ENCODE measurements at places on chromosomes 1 and 21.

- DNase-seq = no peak
Measured at GRCh38 chr1:22379566-22379965, 72.1 kb upstream of the ZBTB40 start.

DNA sequence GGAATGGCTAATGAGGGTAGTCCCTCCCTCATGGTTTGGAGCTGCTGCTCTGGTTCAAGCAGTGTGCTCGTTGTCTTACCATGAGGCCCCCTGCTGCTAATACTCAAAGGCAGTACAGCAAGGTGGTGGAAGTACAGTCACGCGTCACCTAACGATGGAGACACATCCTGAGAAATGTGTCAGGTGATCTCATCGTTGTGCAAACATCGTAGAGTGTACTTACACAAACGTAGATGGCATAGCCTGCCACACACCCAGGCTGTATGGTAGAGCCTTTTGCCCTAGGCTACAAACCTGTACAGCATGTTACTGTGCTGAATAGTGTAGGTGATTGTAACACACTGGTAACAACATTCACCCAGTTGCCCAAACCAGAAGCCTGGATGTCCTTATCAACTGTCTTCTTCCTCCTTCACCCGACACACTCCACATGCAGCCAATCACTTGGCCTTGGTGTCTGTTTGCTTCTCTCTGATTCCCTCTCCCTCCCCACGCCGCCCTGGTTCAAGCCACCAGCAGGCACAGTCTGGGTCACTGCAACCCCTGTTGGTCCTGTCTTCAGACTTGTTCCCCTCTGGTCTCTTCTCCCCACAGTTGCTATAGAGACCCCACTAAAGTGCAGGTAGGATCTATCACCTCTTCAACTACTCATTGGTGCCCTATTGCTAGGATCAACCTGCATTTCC, 6.0 kb upstream of the KCNA2 start:
- DNase-seq = no peak

- no peak for DNase-seq
Measured at GRCh38 chr1:111227434-111227833, at the start of gene CHI3L2. TSS of gene CHI3L2 (plus strand) at chr1:111227713. CDS start at chr1:111227730, 17 bp downstream.

DNA sequence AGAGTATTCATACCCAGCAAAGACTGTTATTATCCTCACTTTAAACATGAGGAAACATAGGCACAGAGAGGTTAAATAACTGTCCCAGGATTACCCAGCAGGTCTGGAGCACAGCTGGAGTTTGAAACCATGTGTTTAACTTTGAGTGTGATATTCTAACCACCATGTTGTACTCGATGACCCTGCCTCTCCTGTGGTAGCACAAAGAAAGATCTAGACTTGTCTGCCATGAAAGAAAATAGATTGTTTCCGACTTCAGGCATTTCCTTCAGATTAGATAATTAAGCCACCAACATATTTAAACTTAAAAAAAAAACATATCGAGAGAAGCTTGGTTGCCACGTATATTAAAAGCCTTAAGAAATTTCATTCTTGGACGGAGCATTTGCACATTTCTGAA, 104.6 kb upstream of the RUNX1 start:
- no peak for DNase-seq

- no peak for DNase-seq
Measured at GRCh38 chr1:62271134-62271533, 48.1 kb downstream of the KANK4 start.

- no peak for DNase-seq
Measured at GRCh38 chr1:221162939-221163338, 283.7 kb downstream of the HLX start.

- no peak for DNase-seq
Measured at GRCh38 chr21:43191971-43192370, 23.2 kb downstream of the CRYAA start.

- no peak for DNase-seq
Measured at GRCh38 chr1:173212952-173213491, 5.9 kb upstream of the TNFSF4 start.

DNA sequence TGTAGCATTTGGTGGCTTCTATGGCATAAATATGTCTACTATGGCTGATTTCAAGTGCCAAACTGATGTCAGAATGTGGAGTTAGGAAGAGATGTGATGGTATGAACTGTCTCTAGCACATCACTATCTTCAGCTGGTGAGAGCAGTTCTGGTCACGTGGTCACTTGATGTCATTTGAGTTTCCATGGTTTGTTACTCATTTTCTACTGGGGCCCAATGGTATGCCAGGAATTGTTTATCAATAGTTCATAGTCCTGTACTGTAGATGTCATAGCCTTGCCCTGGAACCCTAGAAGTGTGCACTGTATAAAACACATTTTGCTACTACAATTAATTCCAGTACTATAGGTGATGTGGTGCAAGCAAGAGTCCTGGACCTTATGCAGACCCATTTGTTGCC, 153.7 kb downstream of the PDE4B start:
- DNase-seq = no peak

GRCh38 chr21:38538353-38538752, 40.1 kb upstream of the ERG start:
- DNase-seq = no peak

DNA sequence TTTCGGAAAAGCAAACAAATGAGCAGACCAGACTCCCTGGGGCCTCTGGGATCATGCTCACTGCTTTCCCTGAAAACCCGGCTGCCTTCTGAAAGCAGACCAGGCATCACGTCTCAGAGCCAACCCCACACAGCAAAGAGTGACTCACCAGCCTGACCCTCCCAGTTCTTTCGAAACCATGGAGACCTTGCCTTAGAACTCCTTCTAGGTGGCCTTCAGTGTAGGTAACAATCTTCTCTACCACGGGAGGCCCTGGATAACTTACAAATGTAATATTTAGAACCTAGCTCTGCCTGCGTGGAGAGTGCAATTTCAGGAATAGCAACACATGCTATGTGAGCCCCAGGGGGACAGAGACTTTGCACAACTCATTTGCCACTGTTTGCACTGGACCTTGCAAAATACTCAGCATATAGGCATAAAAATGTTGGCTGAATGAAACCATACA, 105.2 kb downstream of the SUSD4 start:
- DNase-seq = no peak

GRCh38 chr1:119902775-119903442, 6.6 kb upstream of the ADAM30 start:
- DNase-seq = no peak

GRCh38 chr21:26119906-26120305, 50.7 kb downstream of the APP start:
- DNase-seq = no peak

GRCh38 chr1:32316903-32317277, 19.1 kb downstream of the MARCKSL1 start:
- no peak for DNase-seq

DNA sequence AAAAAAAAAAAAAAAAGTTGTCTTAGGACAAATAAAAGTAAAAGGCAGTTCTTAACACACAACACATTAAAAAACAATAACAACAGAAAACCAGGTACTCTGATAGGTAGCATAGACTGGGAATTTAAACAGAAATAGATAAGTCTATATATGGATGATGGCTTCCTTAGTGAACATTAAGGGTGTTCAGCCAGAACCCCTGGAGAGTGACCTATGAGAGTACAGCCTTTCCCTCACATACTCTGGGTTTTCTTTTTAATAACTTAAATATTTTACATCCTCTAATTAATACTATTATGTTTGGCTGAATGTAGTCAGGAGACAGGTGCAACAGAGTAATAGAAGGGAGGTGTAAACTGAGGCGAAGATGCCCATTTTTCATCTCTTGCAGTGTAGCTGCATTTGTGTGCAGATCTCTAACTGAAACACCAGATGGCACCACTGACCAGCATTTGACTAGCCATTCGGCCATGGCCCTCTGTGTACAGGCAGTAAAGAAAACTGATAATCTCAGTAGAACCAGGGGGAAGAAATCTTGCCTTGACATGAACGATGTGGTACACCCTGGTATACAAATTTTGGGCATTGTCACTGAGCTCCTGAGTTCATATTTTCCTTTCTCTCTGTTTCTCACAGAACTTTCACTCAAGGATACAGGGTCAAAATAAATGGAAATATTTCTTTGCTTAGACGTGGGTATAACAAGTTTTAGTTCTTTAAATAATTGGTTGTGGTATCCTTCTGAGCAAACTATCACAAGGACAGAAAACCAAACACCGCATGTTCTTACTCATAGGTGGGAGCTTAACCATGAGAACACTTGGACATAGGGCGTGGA, 7.6 kb downstream of the TTF2 start:
- DNase-seq = peak; percentile 56

DNA sequence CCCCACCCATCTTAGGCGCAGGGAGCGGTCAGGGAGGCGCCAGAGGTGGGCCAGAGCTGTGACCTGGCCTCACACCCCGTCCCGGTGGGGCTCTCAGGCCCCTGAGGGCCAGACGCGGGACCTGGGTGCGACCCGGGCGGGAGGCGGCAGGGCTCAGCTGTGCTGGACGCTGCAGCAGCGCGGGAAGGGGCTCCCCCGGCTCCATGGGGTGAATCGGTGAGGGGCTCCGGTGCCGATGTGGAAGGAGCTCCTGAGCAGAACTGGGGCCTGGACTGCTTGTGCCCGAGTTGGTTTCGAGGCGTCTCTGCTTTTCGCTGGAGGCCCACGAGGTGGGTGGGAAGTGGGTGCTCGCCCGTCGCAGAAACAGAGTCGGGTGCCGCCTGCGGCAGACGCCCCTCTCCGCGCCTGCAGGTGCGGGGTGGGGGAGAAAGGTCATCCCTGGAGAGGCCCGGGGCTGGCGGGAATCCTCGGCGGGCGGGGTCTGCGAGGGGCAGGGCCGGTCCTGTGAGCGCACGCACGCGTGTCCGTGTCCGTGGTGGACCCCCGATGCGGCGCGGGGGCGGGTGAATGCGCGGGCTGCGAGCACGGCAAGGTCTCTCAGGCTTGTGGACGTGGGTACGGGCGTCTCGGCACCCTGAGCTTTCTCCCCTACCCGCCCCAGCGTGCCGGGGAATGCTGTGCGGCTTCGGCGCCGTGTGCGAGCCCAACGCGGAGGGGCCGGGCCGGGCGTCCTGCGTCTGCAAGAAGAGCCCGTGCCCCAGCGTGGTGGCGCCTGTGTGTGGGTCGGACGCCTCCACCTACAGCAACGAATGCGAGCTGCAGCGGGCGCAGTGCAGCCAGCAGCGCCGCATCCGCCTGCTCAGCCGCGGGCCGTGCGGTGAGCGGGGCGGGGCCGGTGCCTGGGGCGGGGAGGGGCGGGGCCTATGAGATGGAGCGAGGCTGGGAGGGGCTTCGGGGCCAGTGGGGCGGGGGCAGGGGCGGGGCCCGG, 20.4 kb downstream of the AGRN start:
- DNase-seq = peak; percentile 97

- no peak for DNase-seq
Measured at GRCh38 chr1:97938285-97938642, 17.4 kb upstream of the DPYD start.

GRCh38 chr1:232507571-232507970, 122.4 kb downstream of the SIPA1L2 start:
- DNase-seq = no peak

GRCh38 chr1:173205146-173206051, 1.7 kb downstream of the TNFSF4 start:
- no peak for DNase-seq

DNA sequence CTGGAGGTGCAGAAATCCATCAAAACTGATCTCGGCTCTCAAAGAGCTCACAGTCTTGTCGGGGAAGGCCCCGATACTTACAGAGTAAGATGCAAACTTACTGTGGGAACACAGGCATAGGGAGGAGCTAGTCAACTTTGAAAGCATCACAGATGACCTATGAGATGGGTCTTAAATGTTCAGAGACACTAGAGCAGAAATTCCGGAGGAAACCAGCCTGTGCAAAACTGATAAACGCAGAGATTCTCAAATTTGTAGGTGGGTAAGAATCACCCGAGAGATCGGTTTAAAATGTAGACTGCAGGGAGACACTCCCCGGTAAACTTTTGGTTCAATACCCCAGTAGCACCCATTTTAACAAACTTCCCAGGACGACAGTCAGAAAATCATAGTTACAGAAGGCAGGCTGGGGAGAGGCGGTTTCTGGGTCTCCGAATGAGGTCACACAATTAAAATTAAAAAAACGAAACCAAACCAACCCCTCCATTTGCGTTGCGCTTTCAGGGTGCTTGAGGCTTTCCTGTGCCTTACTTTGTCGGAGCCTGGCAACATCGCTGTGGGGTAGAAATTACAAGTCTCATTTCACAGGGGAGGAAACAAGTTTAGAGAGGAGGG, 755 bp upstream of the THRAP3 start:
- no peak for DNase-seq

DNA sequence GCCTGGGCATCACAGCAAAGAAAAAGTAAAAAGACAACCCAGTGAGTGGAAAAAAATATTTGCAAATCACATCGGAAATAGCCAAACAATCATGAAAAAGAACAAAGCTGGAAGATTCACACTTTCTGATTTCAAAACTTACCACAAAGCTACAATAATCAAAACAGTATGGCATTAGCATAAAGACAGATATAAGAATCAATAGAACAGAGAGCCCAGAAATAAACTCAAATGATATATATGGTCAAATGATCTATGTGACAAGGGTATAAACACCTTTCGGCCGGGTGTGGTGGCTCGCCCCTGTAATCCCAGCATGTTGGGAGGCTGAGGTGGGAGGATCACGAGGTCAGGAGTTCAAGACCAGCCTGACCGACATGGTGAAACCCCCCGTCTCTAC, 13.5 kb downstream of the ACOT7 start:
- DNase-seq = no peak

DNA sequence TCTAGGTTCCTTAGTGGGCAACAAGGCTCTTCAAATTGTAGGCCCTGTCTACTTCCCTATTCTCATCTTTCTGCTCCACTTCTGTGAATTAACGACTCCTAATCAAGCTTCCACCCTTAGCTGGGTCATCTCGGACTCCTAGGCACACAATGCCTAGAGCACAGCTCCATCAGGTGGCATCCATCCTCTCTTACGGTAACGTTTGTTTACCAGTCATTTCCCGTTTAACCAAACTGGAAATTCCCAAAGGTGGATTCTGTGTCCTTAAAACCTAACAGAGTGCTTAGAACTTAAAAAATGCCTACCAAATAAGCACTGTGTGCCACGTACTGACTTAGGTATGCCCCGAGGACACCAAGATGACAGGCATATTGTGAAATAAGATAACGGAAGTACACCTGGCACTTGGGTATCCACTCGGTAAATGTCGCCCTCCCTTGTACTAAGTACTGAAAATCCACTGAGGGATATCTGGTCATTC, 1.5 kb downstream of the PARP1 start:
- DNase-seq = peak; percentile 21

DNA sequence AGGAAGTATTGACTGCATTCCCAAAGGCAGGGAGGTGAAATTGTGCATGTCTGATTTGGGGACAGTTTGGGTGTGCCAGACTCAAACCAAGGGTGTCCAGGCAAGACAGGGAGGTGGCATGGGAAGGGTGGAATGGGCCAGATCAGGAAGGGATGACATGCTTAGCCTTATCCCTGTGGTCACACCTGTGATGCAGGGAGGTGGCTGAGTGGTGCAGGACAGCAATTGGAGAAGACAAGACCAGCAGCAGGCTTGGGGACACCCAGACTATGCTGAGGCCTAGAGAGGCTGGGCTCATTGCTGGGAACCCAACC, 4.0 kb downstream of the FOXO6 start:
- DNase-seq = no peak

GRCh38 chr1:156429313-156430060, 60.5 kb downstream of the RHBG start:
- DNase-seq = peak; percentile 28

- DNase-seq = peak; percentile 60
Measured at GRCh38 chr1:167797015-167797414, 75.2 kb downstream of the MPZL1 start.

GRCh38 chr1:179142889-179143299, 61.0 kb downstream of the TOR3A start:
- no peak for DNase-seq

All from D341Med (cell line).